Left ventricle myocardium inferior (tissue), 1 donor: ENCODE measurements at places on chromosomes 12 and 14. TPM values are rescaled to one million over a fixed set of nuclear protein-coding genes. Genes with fewer than 3 reads are reported as not detected.

DNA sequence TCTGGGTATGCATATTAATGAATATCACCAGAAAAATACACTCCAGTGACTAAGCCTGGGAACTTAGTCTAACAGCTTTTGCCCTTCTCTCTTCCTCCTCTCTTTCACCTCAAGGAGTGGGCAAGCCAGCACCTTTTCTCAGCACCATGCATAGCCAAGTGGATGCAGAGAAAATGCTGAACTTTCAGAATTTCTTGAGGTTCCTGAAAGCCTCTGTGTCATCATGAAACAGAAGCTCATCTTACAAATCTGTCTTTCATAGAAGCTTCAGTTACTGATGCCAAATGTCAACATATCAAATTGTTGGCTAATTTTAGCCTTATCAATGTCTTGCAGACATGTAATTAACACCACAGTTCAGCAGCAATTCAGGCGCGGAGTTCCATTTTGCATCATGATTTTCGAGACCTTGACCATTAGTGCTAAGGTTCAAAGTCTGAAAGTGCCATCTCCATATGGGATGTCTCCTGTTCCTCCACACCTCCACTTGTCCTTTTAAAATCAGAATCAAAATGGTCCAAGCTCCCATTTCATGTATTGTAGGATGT lies 51.1 kb upstream of the RPH3A start:
- H3K27me3 ChIP-seq, result peaks cover 75% of the 10 kb centered on the region
- no peaks in the 10 kb centered on the region for H3K4me1 ChIP-seq
- no peak overlapping the region for H3K4me3 ChIP-seq
- no peak for DNase-seq
- H3K27ac ChIP-seq, result no peak overlapping the region

- no peaks in the 10 kb centered on the region for H3K27me3 ChIP-seq
- H3K36me3 ChIP-seq, result no peaks in the 10 kb centered on the region
- H3K4me1 ChIP-seq, result no peaks in the 10 kb centered on the region
- DNase-seq, result no peak
- no peak overlapping the region for H3K4me3 ChIP-seq
Observed at GRCh38 chr12:103882861-103883596, 42.0 kb upstream of the NT5DC3 start.

GRCh38 chr12:92185052-92185451 lies 39.4 kb upstream of the BTG1 start:
- H3K36me3 ChIP-seq, result no peaks in the 10 kb centered on the region
- H3K27ac ChIP-seq, result no peak overlapping the region
- no peaks in the 10 kb centered on the region for H3K27me3 ChIP-seq
- no peak overlapping the region for H3K4me3 ChIP-seq

DNA sequence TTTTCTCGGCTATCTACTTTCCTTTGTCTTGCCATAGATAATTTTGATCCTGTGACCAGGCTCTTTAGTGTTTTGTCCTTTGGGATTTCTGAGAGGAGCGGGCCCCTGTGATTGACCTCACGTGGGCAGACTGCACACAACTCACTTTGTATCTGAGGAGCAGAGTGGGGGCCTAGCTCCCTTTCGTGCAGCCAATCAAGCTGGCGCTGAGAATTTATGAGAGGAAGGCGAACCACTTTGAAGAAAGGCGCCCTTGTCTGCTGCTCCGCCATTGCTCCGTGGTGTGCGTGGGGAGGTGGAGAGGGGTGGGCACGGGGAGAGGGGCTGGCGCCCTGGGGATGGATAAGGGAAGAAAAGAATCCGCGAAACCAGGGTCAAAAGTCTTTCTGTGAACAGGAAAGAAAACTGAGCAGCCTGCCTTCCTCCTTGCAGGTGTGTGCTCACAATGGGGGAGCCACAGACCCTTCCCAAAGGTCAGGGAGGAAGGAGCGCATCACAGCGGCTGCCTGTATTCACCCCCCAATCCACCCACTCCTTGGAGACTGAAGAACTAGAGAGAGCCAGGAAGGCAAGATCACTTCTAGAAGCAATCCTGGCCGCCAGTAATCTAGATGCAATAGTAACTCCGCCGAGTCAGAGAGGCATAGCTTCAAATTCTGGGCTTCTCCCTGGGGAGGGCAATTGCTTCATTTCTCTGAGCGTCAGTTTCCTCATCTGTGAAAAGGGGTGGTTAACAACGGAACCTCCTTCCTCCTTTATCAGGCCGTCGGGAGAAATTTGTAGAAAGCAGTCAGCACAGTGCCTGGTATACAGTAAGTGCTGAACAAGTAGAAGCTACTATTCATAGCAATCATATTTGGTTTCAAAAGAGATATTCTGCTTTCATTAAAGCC lies 24.9 kb upstream of the MED13L start:
- H3K4me1 ChIP-seq, result peaks cover 7% of the 10 kb centered on the region
- DNase-seq, result no peak
- no peaks in the 10 kb centered on the region for H3K36me3 ChIP-seq
- H3K4me3 ChIP-seq, result no peak overlapping the region
- H3K27me3 ChIP-seq, result peaks cover 11% of the 10 kb centered on the region

DNA sequence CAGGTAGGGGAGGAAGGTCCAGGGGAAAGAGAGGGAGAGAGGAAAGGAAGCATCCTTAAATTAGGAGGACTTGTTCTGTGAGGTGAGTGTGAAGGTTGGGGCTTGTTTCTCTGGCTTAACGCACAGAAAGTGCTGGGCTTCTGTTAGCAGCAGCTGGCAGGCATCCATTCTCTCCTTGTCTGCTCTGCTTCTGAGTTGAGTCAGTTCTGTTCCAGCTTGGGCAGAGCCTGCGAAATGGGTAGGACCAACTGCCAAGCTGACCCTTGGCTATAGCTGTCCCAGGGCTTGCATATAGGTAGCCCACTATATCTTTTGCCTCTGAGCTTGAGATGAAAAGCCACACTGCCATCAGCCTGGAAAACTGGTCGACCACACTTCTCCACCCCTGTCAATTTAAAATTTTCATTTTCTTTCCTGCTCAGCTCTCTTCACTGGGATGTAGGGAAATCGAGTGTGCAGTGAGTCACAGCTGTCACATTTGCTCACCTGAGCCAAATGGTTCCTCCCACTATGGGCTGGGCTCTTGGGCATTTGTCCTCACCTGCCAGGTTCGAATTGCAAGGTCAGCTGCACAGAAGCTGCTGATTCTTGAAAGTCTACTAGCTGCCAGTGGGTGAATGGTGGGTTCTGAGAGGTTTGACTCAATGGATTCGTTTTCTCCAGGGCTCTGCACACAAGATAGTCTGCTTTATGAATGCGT lies 256.4 kb upstream of the PWP1 start:
- no peak for DNase-seq
- no peak overlapping the region for H3K27ac ChIP-seq
- H3K27me3 ChIP-seq, result peaks cover 3% of the 10 kb centered on the region
- H3K4me1 ChIP-seq, result peaks cover 4% of the 10 kb centered on the region
- H3K4me3 ChIP-seq, result no peak overlapping the region

DNA sequence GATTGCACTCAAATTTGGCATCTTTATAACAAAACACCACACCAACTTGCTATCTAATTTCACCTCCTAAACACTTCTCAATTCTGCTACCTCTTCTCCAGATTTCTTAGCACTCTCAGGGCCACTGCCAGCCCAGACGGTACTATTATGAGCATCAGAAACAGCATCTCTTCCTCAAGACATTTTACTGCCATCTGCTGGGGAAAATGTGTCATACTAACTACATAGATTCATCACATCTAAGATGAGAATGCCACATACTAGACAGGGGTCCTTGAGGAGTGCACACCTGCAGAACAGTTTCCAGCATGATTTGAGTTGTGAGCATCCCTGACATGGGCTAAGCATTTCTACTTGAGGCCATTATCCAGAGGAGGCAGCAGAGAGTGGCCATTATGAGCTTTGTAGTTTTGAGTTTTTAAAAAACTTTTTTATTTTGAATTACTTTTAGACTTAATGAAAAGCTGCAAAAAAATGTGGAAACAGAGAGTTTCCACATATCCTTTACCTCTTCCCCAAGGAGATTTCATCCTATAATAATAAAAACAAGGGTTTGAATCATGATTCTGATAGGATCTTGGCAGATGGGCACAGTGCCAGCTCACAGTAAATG lies 15.1 kb upstream of the GRIP1 start:
- no peak for DNase-seq
- no peak overlapping the region for H3K4me3 ChIP-seq
- no peaks in the 10 kb centered on the region for H3K27me3 ChIP-seq
- H3K4me1 ChIP-seq, result peaks cover 9% of the 10 kb centered on the region

GRCh38 chr14:41605550-41606281 lies 960 bp upstream of the LRFN5 start:
- H3K4me3 ChIP-seq, result peak overlapping the region; percentile 70
- H3K4me1 ChIP-seq, result peaks cover 43% of the 10 kb centered on the region
- H3K27me3 ChIP-seq, result peaks cover 96% of the 10 kb centered on the region
- no peaks in the 10 kb centered on the region for H3K36me3 ChIP-seq
- peak overlapping the region; percentile 81 for H3K27ac ChIP-seq

DNA sequence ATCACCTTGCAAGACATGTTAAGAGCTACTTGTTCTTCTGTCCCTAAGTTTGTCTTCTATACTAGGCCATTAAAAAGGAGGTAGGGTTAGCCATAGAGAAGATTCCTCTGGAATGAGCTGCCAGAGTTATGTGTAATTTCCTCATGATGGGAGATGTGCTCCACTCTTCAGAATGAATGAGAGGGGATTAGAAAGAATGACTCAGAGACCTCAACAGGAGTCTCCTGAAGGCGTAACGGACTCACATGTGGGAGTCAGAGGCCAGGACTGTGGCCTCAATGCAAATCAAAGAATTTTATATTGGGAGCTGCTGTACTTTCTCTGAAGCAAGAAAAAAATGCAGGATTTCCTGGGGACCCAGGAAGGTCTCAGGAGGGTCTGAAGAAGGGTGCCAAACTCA lies 87.8 kb upstream of the ATXN7L3B start:
- no peaks in the 10 kb centered on the region for H3K4me1 ChIP-seq
- no peak overlapping the region for H3K27ac ChIP-seq
- H3K36me3 ChIP-seq, result no peaks in the 10 kb centered on the region
- no peak for DNase-seq
- H3K27me3 ChIP-seq, result no peaks in the 10 kb centered on the region

DNA sequence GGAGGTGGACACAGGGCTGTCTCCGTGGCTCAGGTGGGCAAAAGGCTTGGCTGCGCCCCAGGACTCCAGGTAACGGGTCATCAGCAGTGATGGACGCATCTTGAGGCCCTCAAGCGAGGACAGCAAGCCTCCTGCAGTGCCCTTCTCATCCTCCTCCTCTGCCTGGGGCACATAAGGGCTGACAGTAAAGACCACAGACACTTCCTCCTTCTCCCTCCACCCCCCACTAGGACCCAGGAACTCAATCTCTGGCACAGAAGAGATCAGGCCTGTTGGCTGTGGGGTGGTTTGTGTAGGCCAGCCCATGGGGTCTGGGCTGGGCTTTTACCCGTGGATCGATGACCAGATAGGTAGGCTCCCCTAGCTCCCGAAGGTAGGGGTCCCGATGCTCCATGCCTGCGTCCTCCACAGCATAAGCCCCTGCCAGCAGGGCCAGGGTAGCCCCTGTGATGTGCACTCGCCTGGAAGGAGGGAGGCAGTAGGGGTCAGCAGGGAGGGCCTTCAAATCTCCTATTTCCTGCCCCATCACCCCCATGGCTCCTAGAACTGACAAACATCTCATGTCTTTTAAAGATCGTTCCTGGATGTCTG lies 5.7 kb downstream of the ADCY4 start:
- no peak overlapping the region for H3K4me3 ChIP-seq
- no peak overlapping the region for H3K27ac ChIP-seq
- peaks cover 16% of the 10 kb centered on the region for H3K36me3 ChIP-seq
- H3K4me1 ChIP-seq, result peaks cover 22% of the 10 kb centered on the region
- H3K27me3 ChIP-seq, result peaks cover 18% of the 10 kb centered on the region
- DNase-seq, result no peak

- peaks cover 44% of the 10 kb centered on the region for H3K36me3 ChIP-seq
- no peaks in the 10 kb centered on the region for H3K4me1 ChIP-seq
- no peak for DNase-seq
- no peak overlapping the region for H3K27ac ChIP-seq
Observed at GRCh38 chr12:48826209-48826855, 8.0 kb downstream of the CACNB3 start.

DNA sequence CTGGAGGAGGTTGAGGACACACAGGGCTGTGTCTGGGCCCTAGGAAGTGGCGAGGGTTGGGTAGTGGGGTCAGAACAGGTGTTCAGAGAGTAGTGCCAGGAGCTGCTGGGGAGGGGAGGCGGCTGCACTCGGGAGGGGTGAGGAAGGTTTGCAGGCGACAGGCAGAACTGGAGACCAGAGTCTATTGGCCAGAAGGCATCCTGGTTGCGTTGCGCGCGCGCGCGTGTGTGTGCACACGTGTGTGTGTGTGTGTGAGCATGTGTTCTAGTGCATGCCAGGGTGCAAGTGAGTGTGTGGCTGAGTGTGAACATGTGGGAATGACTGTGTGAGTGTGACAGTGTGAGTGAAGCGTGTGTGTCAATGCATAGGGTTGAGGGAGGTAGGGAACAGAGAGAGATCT lies 86.4 kb downstream of the CCDC92 start:
- H3K4me1 ChIP-seq, result no peaks in the 10 kb centered on the region
- H3K27me3 ChIP-seq, result peaks cover 84% of the 10 kb centered on the region
- H3K27ac ChIP-seq, result no peak overlapping the region
- no peak for DNase-seq
- no peaks in the 10 kb centered on the region for H3K36me3 ChIP-seq
- H3K4me3 ChIP-seq, result no peak overlapping the region

DNA sequence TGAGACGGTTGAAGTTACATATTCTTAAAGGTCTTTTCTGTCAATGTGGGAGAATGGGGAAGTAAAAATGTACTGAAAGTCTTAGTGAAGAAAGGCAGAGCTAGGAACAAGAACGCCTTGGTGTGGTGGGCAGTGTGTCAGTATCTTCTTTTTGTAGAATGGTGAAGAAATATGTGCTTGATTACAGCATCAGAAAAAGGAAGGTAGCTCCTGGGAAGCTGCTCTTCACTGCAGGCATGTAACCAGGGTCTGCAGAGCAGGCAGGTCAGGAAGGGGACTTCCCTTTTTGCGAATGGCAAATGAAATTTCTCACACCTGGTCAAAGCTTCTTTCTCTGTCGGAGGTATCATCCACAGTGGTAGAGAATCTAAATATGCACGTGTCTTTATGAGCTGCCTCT lies 226.2 kb downstream of the ADAMTS20 start:
- no peaks in the 10 kb centered on the region for H3K36me3 ChIP-seq
- H3K4me1 ChIP-seq, result no peaks in the 10 kb centered on the region
- H3K27ac ChIP-seq, result no peak overlapping the region

DNA sequence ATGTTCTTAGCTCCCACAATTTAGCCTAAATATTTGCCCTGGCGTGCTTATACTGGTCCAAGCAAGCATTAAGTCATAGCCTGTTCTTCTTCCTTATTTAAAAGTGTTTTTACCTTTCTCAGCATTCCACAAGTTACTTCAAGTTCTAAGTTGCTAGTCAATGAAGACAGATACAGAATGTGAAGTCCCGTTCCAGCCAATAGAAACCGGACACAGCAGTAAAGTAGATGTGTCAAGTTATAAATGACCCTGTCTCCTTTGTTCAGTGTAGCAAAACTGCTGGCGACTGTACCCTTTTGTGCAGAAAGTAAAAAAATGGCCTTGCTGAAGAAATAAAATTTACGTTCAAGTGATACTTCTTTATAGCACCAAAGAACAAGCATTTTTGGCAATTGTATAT lies 3.9 kb downstream of the SNAPC1 start:
- peak overlapping the region; percentile 95 for H3K27ac ChIP-seq
- no peaks in the 10 kb centered on the region for H3K27me3 ChIP-seq
- H3K4me3 ChIP-seq, result peak overlapping the region; percentile 77
- H3K36me3 ChIP-seq, result peaks cover 38% of the 10 kb centered on the region

- peak; percentile 87 for DNase-seq
- peaks cover 4% of the 10 kb centered on the region for H3K27me3 ChIP-seq
- peaks cover 96% of the 10 kb centered on the region for H3K4me1 ChIP-seq
- H3K4me3 ChIP-seq, result peak within 1 kb of the TSS; percentile 87
- H3K36me3 ChIP-seq, result peaks cover 34% of the 10 kb centered on the region
Observed at GRCh38 chr12:57611108-57611826, at the start of gene ARHGEF25. Gene ARHGEF25, plus strand, starts transcription at chr12:57611435. Its CDS starts 460 bp downstream, at chr12:57611895.

Gene NTF3
- total RNA-seq, result 0.99 TPM

Gene CLEC1B
- not detected for total RNA-seq

Gene TCL1B
- total RNA-seq, result not detected

Gene PPP1R1A
- total RNA-seq, result 75.0 TPM

Gene KRT78
- total RNA-seq, result not detected

Gene LYZ
- 30.8 TPM for total RNA-seq

Gene ZNF10
- total RNA-seq, result 5.6 TPM
